ENCODE measurements at places on chromosomes 4 and X.

- DNase-seq, result no peak
These were observed 73.2 kb downstream of the RASL11B start for GRCh38 chr4:52935317-52935716.

- DNase-seq, result no peak
These were observed 875.8 kb upstream of the SLIT2 start for GRCh38 chr4:19375931-19376330.

- DNase-seq, result no peak
These were observed 20.6 kb upstream of the PRR27 start for GRCh38 chr4:70133473-70133872.

GRCh38 chr4:5030221-5030620 is 11.0 kb upstream of the CYTL1 start:
- DNase-seq, result no peak

DNA sequence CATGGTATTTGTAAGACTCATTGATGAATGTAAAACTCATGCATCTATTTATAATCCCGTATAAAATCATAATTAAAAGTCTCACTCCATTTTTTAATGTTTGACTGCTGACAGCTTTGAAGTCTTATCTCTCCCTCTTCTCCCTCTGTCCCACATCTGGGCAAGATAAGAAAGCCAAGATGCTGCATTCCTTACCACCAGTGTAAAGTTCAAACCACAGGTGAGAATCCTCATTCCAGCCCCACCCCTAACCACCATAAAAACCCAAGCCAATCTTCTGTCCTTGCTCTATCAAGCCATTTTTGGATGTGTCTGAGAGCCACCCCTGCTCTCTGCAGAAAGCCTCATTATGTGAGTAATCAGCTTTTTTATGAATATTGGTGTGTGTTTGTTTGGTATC is 59.3 kb upstream of the MAGED1 start:
- DNase-seq, result no peak

- no peak for DNase-seq
These were observed 51.7 kb downstream of the GASK1B start for GRCh38 chr4:158121161-158121579.

Data from bone marrow (tissue), 2 donors.